ENCODE measurements at places on chromosomes 7 and 10.

DNA sequence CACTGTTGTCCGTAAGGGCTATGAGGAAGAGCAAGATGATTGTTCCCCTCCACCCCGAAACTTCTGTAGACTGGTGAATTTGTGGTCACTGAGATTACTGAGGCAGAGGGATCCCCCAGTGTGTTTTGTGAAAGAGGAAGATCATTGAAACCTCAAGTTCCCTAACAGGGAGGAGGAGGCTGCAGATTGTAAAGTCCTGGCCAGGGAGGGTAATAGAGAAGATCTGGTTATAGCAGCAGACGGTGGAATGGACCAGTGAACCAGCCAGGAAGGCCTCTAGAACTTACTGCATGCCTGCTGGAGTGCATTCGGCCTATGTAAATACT, 31.1 kb downstream of the LMTK2 start:
- DNase-seq, result no peak

DNA sequence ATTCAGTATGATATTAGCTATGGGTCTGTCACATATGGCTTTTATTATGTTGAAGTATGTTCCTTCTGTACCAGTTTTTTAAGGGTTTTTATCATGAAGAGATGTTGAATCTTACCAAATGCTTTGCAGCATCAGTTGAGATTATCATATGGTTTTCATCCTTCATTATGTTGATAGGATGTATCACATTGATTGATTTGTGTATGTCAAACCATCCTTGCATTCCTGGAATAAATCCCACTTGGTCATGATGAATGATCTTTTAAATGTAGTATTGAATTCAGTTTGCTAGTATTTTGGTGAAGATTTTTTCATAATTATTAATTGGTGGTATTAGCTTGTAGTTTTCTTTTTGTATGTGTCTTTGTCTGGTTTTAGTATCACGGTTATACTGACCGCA, 185.9 kb downstream of the MBL2 start:
- no peak for DNase-seq

DNA sequence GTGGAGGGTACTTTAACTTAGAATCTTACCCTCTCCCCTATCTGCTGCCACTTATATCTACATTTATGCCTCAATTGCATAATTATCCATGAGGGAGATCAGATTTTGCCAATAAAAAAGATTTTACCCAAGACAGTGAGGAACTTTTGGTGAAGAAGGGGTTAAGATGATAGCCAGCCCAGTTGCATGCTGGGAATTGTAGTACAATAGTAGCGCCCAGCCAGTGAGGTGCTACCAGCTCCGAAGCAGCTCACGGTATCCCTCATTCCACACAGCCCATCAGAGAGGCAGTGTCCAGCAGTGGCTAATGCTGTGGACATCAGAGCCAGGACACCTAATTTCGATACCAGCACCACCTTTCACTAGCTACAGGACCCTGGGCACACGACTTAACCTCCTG, 5.9 kb upstream of the LGI1 start:
- no peak for DNase-seq

DNA sequence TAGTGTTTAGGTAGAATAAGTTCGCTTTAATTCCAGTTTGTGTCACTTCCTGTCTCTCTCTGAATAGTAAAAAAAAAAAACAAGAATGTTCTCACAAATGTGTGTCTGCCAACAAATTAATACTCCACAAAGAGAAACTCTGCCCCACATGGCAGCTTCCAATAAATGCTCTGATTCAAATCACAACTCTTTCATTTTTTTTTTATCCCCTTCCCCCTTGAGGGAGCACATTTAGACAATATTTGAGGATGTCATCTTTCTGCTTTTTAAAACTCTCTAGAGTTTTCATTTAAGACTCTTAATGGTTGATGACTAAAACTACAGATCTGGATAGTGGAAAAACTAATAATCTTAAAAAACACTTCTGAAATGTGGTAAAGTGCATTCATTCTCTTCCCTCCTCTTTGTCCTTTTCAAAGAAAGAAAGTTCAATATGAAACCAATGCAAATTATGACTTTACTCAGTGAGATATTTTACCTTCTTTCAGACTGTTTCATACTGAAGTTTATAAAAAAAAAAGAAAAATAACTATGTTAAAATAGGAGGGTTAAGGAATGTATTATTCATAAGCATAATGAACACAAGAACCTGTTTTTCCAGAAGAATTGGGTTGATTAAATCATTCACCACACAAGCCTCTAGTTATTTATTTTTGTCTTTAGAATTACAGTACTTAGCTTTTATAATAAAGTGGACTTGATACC, 42.3 kb downstream of the ARID5B start:
- DNase-seq, result no peak

DNA sequence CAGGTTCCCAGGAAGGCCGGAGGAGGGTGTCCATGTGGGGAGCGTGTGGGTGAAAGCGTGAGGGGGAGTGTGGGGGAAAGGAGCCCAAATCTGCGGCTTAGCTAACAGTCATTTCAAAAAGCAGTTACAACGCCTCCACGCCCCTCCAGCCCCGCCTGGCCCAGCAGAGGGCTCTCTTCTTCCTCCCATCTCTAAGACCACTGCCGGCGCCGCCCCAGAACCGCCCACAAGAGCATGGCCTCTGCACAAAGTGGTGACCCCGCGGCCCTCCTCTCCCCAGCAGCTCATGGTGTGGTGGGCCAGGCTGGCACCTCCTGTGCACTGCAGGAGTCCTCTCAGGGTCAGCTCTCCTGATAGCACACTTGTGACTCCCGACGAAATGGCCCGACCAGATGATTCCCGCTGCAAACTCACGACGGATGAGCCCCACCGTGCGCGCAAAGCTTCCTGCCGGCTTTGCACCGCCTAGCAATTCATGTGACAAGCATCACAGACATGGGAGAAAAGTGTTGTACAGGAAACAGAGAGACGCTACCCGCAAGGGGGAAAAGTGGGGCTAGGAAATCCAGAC, 12.4 kb upstream of the HUS1 start:
- no peak for DNase-seq

GRCh38 chr7:137880432-137880831, 33.7 kb upstream of the DGKI start:
- no peak for DNase-seq

- DNase-seq, result no peak
Measured at GRCh38 chr10:95513008-95513589, 48.1 kb downstream of the SORBS1 start.

DNA sequence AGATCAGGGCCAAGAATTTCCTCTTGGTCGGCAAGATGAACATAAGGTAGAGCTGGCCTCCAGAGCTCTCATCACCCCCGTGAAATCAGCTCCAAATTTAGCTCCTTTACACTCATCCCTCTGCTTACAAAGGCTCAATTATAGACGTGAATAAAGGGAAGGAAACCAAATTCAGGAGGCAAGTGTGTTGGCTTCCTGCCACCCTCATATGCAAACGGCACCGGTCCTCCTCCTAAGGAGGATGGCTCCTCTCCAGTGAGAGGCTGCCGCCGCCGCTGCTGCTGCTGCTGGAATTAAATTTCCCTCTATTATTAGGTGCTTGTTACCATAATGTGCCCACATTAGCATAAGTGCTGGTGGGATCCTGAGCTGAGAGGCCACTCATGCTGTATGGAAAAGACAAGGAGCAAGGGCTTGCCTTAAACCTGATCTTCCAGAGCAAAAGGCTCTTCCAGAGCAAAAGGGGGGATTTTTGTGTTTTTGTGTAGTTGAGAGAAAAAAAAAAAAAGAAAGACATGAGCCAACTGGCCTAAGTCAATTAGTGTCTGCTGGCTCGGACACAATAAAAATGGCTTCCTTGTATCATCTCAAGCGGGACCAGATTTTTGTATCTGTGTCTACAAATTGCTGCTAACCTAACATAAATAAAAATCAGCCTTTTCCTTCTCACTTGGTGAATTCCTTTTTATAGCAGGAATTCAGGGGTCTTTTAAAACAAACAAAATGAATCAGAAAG, 68.4 kb downstream of the CDHR3 start:
- peak; percentile 53 for DNase-seq

- DNase-seq, result no peak
Measured at GRCh38 chr10:5630112-5630436, 36.3 kb downstream of the ASB13 start.

DNA sequence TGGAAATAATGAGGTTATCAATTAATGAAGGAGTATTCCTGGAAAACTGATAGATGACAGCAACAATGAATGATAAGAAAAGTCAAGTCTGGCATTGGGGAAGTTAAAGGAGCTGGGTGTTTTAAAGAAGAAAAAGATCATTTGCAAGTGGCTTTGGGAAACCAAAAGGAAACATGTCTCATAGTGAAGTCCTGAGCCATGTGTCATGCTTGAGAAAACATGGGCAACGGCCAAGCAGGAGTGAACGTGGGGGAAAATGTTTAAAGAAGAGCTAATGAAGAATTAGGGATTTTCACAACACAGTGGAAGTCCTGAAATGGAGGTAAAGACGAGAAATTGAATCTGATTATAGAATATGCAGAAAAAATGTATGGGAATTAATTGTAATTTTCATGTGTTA, 1383.2 kb upstream of the CELF2 start:
- DNase-seq, result no peak

GRCh38 chr7:1593904-1594421, 24.1 kb upstream of the PSMG3 start:
- no peak for DNase-seq

DNA sequence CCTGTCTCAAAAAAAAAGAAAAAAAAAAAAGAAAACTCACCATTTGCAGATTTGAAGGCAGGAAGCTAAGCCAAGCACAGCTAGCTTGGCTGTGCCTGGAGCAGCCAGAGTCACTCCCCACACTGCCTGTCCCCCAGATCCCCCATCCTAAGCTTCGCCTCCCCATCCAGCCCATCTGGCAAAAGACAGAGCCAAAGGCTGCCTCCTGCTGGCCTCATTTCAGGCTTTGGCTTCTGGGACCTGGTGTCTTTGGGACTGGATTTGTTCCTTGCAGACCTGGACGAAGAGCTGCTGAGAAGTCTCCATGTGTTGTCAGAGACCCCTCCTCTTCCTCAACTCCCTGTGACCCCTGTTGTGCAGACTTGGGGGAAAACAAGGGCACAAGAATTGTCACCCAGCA, 8.1 kb downstream of the ASL start:
- DNase-seq, result no peak

- DNase-seq, result no peak
Measured at GRCh38 chr10:82310839-82311238, 435.8 kb downstream of the NRG3 start.

GRCh38 chr10:44316187-44316921, 68.5 kb downstream of the CXCL12 start:
- DNase-seq, result no peak

- DNase-seq, result no peak
Measured at GRCh38 chr10:47451998-47452494, 31.9 kb downstream of the ANXA8 start.

DNA sequence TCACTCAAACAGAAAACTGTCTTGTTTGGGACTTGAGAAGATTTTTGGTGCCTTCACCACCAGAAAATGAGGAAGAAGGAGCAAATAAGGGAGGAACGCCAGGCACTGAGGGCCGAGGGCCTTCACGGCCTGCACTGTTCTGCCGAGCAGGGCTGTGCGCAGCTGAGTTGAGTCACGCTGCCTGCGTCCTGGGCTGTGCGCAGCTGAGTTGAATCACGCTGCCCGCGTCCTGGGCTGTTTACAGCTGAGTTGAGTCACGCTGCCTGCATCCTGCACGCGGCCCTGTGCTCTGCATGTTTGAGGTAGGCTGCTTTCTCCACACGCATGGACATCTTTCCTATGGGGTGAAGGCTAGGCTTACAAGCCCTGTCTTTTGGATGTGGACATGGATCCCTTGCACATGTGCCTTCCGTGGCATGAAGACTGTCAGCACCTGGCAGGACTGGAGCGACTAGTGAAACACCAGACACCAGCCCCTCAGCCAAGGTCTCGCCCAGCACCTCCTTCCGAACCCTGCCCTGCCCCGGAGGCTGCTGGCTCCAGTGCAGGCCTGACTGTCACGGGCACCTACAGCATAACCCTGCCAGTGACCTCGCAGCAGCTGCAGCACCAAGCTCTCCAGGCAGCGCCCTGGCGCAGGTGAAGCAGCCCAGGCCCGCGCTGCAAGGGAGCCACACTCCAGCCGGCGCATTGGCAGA, 96.7 kb downstream of the HTR5A start:
- no peak for DNase-seq

DNA sequence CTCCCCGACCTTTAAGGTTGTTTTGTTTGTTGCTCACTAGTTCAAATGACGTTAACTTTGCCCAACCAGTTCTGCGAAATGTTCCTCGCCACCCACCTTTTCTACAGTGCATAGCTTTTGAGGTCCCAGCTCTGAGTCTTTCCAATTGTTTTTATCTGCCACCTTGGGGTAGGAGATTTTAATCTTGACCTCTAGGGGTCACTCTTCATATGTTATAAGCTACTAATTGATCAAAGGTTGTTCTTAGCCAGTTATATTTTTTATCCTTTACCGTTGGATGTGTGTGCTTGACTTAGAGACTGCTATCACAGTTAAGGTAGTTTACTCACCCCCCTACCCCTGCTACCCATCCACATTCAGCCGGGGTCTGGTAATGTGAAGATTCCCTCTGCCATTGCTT, 372.4 kb downstream of the SUGCT start:
- DNase-seq, result no peak

DNA sequence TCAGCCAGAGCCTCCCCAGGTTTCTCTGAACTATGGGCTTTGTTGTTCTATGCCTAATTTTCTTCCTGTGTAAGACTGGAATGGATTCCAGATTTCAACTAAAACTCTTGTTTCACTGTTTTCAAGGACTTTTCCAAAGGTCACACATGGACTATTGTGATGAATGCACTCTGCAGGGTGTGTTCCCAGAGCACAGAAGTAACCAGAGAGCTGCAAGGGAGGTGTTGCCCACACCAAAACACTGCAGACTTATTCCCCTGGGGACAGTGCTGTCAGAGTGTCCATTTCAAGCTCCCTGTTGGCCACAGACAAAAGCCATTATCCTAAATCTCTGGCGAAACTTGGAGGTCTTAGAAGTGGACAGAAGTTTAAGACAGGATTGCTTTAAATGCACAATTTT, 231.6 kb downstream of the TRIL start:
- DNase-seq, result no peak

- DNase-seq, result no peak
Measured at GRCh38 chr10:30229536-30229935, 119.5 kb downstream of the MTPAP start.

DNA sequence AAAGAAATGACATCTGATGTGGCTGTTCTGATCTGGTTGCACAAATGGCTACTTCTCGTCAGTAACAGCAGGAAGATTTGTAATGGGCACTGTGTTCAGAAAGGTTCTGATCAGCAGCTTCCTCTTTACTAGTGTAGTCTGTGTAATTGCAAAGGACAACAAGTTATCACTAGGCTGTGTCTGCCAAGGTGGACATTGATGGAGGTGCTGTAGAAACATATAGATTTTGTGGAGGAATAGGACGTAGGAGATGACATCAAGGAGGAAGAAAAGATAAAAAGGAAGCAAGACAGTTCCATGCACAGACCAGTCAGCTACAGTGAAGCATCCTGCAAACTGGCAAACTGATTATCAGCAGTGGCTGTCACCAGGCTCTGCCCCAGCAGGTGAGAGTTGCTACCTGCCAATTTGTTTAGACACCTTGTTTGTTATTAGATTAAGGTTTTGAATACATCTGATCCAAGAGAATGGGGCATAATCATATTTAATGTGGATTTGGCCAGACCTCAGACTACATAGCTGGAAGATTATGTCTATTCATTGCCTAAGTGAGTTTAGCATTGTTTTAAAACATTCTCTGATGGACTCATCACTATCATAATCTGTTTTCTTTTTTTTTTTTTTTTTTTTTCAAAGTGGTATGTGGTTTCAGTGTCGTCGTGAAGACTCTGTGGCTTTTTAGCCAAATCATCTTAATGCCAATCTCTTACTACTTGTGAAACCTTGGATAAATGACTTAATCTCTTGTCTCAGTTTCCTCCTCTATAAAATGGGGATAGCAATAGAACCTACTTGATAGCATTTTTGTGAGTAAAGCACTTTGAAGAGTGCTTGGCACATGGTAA, 417.9 kb upstream of the LRGUK start:
- DNase-seq, result no peak

Data from NCI-H524 treated with DMSO at 0.1 percent for 48 hours (cell line).